GM04504 (cell line): ENCODE measurements at places on chromosomes 1 and 21.

GRCh38 chr1:87560601-87561360 is 232.1 kb downstream of the LMO4 start:
- DNase-seq, result no peak

GRCh38 chr1:158329733-158330132 is 1.6 kb downstream of the CD1B start:
- no peak for DNase-seq

- DNase-seq, result no peak
Observed at GRCh38 chr1:216805233-216805632, 82.0 kb upstream of the ESRRG start.

DNA sequence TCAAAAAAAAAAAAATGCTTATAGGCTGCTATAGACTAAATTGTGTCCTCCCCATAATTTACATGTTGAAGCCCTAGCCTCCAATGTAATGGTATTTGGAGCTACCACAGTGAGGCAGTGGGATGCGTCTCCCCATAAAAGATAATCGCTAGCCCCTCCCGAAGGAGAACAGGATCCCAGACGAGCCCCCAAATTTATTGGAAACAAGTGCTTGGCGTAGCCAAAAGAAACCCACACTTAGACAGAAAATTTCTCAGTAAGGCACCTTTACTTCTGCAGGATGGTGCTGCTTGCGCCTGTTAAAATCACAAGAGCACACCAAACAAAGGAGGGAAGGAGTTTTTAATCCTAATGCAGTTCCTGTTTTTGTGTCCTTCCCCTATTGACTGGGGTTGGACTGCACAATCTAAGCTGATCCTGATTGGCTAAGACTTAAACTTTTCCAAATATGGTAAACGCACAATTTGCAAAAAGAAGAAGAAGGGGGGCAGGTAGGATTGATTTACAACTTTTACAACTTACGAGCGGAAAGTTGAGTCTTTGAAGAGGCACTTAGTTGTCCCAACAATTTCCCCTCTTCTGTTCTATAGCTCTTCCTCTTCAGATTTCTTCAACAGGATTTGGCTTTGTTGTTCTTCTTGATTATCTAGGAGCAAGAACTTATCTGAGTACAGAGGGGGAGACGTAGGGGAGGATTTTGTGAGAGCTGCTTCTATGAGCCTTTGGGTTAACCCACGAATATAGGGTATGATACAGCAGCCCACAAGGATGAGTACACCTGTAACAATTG is 3.0 kb upstream of the IPP start:
- DNase-seq, result no peak

DNA sequence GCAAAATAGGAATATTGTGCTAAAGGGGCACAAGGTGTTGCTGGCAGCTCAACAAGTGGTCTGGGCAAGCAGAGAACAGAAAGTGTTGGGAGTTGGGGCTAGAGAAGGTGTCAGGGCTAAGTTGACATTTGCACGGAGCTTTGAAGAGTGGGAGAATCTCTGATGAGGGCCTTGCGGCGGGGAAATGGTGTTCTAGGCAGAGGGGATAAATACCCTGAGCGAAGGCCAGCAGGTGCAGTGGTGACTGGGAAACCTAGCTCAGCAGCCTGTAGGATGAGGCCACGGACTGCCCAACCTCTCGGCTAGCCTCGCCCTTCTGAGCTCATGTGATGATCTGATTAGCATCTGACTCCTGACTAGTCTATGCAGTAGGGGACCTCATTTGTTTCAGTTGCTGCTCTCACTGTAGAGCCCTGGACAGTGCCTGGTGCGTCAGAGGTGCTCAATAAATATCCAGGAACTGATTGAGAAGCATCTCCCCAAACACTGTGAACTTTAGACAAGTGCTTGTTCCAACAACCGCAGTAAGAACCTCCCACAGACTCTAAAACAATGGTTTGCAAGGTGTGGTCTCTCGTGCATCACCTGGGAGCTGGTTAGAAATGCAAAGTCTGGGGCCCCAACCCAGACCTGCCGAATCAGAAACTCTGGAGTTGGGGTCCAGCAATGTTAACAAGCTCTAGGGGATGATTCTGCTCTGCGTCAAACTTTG is 1.0 kb upstream of the FOXO6 start:
- no peak for DNase-seq

DNA sequence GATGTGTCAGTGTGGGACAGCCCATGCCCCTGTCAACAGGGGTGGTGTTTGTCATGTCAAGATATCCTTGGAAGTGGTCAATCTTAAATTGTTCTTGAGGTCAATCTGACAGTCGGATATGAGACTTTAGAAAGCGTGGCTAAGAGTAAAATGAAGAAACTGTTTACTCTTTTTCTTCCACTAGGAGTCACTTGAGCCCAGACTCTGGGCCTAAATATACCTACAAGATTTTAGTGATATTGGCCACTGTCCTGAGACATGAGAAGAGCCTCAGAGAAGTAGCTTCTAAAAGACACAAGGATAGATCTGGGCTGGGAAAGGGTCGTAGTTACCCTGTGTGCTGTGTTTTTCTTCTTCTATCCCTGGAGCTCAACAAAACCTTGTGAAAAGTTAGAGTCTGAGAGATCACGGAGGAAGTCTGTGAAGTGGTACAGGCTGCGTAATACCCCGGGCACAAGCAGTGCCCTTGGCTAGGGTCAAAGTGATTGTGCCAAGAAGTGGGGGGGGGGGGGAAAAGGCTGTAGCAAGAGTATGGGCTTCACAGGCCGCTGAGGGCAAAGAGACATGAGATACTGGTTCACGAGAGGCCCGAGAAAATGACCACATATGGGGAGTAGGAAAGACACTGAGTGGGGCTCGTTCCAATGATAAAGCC is 355.2 kb upstream of the GREM2 start:
- DNase-seq, result no peak

- DNase-seq, result no peak
Observed at GRCh38 chr21:40723317-40723716, 123.6 kb downstream of the DSCAM start.
